NCI-H774 (cell line): ENCODE measurements at places on chromosomes 2 and 18.

DNA sequence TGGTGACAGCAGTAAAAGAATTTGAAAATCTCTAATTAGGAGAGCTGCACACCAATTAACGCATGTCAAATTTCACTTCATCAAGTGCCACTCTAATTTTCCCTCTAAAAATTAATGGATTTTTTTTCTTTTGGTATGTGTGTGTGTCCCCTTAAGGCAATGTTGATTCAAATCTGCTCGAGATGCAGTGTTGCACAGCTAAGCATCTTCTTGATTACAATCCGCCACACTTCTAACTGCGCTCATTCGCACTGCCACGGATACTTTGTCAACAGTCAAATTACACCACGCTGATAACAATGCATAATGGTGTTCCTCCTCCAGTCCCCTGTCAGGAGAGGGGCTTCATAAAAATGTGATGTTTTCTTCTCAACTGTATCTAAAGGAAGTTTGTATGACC lies 261.4 kb downstream of the MEIS1 start:
- peak; percentile 3 for DNase-seq

- DNase-seq, result no peak
Measured at GRCh38 chr2:60679036-60679780, 76.9 kb upstream of the PAPOLG start.

GRCh38 chr2:127219171-127220070 lies 678 bp downstream of the CYP27C1 start:
- DNase-seq, result no peak

- no peak for DNase-seq
Measured at GRCh38 chr18:76390452-76391035, 104.5 kb downstream of the ZNF516 start.

DNA sequence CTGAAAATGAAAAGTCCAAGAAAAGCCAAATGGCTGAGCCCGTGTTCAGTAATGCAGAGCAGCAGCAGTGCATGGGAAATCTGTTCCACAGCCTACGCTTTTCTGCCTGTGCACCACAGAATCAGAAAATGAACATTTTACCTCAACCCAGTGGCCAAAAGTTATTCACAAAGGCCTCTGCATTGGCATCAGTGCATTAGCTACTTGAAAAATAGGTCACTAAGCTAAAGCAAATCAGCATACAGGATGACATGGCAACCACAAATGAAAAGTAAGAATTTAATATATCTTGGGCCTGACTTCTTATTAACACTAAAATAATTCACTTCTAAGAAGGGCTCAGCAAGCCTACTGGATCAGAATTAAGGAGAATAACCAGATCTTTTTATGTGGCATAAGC lies 1145.3 kb upstream of the CHAC2 start:
- DNase-seq, result no peak

- DNase-seq, result no peak
Measured at GRCh38 chr2:61898810-61899209, 6.7 kb upstream of the COMMD1 start.

GRCh38 chr2:219775506-219775905 lies 148.1 kb downstream of the SLC4A3 start:
- no peak for DNase-seq

- DNase-seq, result no peak
Measured at GRCh38 chr2:154670083-154670482, 28.4 kb upstream of the KCNJ3 start.

DNA sequence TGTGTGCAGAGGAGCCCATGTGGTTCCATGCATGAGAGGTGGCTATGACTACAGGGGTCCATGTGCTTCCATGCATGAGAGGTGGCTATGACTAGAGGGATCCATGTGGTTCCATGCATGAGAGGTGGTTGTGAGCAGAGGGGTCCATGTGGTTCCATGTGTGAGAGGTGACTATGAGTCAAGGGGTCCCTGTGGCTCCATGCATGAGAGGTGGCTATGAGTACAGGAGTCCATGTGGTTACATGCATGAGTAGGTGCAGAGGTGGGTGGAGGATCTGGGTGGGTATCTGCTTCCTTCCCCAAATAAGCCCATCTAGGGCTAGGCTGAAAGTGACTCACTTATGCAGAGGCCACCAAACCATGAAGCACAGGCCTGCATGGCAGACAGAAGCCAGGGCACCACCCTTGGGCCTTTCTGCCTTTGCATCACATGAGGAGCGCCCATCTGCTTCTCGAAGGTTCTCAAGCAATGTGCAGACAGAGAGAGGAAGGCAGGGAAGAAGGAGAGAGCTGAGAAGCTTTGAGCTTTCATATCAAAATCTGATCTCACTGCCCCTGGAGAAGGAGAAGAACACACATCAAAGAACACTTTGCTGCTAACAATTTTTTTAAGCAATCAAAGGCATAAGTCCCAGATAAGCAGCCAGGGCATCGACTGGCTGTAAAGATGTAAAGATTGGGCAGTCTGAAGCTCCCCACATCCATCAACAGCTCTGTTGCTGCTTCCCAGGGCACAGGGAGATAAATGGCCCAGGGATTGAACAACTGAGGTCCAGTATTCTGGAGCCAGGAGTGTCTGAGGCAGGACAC lies 137.6 kb downstream of the TNS1 start:
- DNase-seq, result no peak

GRCh38 chr2:240981871-240982800 lies 16.3 kb upstream of the SNED1 start:
- no peak for DNase-seq

DNA sequence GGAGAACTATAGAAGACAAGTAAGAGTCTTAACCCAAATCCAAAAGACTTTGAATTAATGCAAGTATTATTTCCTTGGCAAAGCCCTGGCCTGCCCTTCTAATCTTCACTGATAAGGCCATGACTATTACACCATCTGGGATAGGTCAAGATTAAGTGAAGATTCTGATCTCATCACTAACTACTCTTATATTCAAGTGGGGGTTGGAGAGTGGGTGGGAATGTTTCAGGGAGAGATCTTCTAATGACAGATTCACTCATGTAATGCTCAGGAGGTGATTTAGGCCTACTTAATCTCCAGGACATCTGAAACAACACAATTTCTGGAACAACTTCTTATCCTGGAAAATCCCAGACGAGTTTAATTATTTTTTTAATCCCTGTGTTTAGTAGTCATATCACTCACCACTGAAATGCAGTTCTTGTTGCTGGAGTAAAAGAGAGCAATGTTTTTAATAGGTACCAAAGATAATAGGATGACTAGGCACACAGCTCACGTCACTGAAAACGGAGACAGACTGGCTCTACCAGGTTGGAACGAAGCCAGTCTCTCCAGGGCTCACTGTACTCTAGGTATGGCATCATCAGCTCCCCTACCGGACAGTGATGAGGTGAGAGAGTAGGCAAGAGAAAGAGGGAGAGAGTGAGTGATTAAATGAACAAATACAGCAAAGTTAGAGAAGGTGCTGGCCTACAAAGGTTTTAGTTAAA lies 133.1 kb downstream of the NCKAP5 start:
- DNase-seq, result peak; percentile 70

DNA sequence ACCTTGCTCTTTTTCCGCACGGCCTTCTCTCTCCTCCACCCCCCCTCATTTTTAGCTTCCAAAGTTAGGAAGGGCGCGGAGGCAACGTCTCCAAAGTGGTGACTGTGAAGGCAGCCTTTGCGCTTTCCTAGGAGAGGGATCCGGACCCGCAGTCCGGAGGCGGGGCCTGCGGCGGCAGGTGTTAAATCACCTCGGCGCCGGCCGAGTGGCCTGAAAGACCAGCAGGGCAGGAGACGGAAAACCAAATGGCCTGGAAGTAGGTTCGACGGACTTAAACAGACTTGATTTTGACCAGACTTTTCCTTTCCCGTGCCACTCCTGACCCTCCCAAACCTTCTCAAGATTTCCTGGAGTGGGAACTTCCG lies 615 bp downstream of the GORASP2 start:
- peak; percentile 49 for DNase-seq

DNA sequence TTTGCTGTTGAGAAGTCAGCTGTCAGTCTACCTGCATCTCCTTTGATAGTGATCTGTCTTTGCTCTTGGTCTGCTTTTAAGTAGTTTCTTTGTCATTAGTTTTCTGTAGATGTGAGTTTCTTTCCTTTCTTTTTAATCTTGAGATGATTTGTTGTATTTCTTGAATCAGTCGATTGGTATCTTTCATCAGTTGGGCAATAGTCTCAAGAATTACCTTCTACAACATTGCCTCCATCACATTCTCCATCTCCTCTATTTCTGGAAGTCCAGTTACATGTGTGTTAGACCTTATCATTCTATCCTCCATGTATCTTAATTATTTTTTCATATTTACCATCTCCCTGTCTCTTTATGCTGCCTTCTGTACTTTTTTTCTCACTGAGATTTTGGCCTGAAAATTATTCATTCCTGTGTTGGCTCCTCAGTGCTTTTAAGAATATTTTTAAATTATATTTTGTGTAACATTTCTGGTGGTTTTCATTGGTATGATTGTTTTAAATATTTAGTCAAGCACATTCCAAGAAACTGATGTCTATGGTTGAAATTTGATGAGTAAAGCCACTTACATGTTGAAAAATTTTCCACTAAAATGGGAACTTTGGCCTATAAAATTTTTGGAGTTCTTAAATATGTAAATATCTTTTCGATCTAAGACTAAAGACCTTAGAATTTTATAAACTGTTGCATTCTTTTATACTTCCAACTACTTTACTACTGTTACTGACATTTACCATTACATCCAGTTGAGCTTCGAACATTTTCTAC lies 239.5 kb upstream of the MGAT5 start:
- no peak for DNase-seq

- DNase-seq, result no peak
Measured at GRCh38 chr2:235001237-235002133, 49.7 kb downstream of the SH3BP4 start.

GRCh38 chr2:237264480-237265219 lies 149.3 kb downstream of the COL6A3 start:
- DNase-seq, result no peak

DNA sequence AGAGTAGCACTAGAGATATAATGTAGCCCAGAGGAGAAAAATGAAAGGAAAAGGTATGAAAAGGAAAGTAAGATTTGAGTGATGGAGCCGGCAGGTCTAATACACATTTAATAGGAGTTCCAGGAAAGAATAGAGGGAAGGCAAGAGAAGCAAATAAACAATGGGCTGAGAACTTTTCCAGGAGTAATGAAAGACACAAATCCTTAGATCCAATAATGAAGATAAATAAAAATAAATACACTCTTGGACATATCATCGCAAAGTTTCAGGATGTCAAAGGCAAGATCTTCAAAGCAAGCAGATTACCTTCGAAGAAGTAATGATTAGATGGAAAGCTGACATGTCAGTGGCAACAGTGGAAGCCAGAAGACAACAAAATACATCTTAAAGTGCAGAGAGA lies 102.0 kb upstream of the YWHAQ start:
- no peak for DNase-seq

DNA sequence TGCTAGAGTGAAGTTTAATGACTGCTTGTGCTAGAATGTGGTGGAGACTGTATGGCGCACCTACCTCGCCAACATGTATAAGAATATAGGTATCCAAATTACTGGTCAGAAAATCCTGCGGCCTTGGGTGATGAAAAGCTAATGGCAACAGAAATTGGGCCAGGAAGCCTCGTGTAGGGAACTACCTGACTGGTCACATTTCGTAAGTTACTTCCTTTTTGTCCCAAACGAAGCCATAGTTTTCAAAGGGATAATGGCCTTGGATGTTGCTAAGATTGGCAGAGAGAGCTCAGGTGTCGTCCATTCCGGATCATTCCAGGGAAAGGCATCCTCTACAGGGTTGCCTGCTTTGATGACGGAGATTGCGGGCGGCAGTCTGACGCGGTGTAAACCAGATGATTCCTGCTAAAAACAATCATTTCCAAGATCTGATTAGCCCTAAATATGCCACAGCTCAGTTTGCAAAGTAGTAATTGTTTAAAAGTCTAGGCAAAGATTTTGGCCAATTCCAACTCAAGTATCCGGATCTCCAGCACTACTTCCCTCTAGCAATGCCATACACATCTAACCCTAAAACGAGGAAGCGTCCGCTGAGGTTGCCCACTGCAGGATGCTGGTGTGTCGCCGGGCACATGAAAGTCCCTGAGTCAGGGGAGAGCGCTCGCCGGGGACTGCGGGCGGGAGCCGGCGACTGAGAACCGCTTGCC lies 708 bp upstream of the MALT1 start:
- no peak for DNase-seq
